Stimulated activated CD4-positive, alpha-beta T cell treated with anti-CD3 and anti-CD28 coated beads, Interleukin-4, amount 100 ng/mL, for 4 hours (primary cell): ENCODE measurements at places on chromosomes 3 and 15.

GRCh38 chr15:57865294-57865693 lies 158.8 kb downstream of the POLR2M start:
- DNase-seq, result no peak

- DNase-seq, result no peak
Observed at GRCh38 chr3:10093678-10094077, 14.4 kb downstream of the FANCD2OS start.

DNA sequence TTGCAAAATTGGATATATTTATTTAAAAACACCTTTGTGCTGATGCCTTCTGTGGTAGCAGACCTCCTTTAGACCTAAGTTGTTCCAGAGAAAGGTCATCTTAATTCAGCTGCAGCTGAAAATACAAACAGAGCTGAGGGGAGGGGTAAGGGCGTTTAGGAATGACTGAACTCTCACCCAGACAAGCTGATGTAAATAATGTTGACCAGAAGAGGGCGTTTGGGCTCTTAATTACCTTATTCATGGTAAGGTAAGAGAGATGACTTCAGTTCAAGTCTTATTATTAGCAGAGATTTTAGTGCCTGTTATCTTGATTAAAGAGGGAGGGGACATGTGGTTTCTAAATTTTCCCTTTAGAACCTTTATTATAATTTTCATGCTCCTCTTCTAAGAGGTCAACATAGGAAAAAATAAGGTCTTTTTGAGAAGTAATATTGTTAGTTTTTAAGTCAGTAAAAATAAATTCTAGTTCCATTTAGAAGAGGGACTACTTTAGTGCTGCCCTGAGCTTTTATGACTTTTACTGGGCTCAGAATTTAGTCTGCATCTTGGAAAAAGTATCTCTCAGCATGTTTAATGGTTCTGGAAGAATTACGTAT lies 46.3 kb downstream of the GPR171 start:
- DNase-seq, result no peak

GRCh38 chr3:129983561-129983960 lies 9.0 kb downstream of the TRH start:
- no peak for DNase-seq
